ENCODE measurements at places on chromosomes 1 and 21.

DNA sequence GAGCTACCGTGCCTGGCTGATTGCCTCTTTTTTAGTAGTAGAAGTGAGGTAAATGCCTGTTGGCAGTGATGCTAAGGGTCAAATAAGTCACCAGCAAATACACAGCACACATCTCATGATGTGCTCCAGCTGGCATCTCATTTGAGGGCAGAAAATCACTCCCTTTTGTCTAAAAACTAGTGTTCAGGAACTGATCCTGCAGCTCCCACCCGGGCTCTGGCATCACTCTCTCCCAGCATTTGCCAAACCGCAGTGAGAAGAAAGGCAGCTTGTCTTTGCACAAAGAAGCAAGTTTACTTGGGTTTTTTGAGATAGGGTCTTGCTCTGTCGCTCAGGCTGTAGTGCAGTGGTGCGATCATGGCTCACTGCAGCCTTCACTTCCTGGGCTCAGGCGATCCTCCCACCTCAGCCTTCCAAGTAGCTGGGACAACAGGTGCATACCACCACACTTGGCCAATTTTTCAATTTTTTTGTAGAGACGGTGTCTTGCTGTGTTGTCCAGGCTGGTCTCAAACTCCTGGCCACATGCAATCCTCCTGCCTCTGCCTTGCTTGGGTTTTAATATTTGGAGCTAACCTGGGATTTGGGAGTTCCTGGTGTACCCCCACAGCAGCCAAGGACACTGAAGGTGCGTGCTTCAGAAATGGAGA lies 4.1 kb downstream of the RBP7 start:
- no peak for DNase-seq

DNA sequence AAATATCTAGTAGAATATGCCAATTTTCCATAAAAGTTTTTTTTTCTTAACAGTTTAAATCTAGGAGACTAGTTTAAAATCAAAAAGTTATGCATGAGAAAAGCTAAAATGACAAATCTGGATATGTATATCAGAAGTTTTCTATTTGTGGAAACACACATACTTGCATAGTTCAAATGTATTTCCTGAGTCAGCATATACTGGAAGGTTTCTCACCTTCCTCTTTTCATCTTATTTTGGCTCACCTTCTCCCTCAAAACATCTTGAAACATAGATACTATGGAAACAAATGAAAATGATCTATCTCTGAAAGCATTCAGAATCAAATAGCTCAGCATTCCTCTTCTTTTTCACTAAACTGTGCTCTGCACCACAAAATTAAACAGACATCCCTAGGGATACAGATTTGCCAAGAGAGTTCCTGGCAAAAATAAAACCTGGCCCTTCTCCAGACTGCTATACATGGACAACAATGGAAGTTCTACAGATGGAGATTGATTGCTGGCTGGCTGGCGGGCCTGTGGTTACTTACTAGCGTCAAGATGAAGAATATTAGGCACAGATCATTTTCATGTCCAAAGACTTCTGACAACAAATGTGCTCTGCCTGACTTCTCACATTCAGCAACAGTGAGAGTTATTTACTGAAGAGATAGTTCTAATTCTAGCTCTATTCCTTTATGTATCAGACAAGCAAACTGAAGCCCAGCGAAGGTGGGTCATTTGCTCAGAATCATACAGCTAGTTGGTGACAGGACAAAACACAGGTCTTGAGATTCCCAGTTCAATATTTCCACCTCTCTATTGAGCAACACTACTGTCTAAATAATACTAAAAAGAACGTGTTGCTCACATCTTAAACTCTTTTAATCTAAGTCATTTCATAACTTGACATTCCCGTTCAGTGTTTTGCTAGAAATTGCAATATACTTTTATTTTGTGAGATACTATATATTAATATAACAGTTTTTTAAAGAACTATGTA lies 26.6 kb downstream of the DIPK1A start:
- no peak for DNase-seq

GRCh38 chr1:238914346-238914745 lies 472.0 kb upstream of the CHRM3 start:
- no peak for DNase-seq

GRCh38 chr1:8665833-8666232 lies 151.6 kb downstream of the RERE start:
- DNase-seq = no peak

DNA sequence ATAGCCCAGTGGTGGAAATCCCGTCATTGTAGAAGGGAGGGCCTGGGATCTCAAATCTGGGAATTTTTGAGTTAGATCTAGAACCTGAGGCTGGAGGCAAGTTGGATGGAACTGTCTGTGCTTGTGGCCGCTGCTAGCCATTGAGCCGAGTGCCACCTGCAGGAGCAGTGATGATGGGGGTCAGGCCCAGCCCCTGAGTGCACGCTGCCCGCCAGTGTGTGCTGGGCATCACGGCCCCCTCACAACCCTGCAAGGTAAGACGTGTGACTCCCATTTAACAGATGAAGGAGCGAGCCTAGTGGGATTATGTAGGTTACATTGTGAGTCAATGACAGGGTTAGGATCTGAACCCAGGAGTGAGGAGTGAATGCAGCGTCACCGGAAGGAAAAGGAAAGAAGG lies 407.2 kb downstream of the CAMTA1 start:
- no peak for DNase-seq

GRCh38 chr1:203300441-203301330 lies 4.6 kb upstream of the BTG2 start:
- DNase-seq = no peak

DNA sequence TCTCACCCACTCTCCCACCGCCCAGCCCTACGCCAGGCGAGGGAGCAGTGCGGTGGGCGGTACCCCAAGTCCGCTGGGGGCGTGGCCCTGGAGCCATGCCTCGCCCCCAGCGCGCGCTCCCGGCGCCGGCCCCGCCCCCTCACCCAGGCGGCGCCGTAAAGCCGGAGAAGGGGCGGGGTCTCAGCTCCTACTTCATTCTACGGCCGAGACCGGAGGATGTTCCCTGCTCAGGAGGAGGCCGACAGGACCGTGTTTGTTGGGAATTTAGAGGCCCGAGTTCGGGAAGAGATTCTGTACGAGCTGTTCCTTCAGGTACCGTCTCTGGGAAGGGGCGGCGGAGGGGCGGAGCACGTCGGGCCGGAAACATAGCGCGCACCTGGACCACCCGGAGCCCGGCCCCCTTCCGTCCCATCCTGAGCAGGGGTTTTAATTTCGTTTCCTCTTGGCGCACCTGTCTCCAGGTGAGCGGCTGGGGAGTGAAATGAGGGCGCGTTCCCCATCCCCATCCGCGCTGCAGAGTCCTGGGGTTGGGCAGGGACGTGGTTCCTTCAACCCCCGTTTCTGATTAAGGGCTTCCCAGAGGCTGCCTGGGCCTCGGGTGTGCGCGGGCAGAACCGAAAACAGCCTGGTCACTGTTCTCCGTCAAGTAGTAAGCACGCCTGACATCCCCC lies at the start of gene RBM11:
TSS of gene RBM11 (plus strand) at position 187 of the 671 bp plus-strand sequence. CDS start at position 217, 30 bp downstream.
- DNase-seq = peak; percentile 80

DNA sequence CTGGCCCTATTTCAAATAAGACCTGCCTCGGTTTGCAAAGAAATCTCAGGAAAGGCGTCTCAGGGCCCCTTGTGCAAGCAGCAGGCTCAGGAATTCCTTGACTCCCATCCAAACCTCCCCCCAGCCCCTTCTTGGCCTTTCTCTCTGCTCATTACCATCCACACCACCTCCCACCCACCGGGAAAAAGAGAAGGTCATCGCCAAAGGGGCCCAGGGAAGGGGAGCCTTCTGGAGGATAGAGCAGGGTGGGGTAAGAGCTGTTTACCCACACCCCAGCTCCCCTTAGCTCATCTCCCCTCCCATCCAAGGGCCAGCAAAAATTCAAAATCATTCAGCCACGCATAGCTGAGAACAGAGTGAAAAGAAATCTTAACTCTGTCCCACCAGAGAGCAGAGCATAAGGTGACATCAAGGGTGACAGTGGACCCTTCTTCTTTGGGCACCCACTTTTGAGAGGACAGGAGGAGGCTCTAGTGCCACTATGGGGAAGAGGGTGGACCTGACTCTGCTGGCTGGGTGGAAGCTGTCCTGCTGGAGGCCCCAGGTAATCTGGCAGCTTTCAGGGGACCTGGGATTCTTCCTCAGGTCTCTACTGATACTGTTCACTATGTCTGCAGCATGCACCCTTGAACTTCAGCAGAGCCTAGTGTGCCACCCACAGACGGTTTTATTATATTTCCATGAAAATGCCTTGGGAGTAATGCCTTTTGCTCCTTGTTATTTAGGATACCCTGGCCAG lies 3.9 kb upstream of the WNT2B start:
- DNase-seq = no peak

- no peak for DNase-seq
Observed at GRCh38 chr1:34603594-34603993, 151.3 kb upstream of the GJB5 start.

DNA sequence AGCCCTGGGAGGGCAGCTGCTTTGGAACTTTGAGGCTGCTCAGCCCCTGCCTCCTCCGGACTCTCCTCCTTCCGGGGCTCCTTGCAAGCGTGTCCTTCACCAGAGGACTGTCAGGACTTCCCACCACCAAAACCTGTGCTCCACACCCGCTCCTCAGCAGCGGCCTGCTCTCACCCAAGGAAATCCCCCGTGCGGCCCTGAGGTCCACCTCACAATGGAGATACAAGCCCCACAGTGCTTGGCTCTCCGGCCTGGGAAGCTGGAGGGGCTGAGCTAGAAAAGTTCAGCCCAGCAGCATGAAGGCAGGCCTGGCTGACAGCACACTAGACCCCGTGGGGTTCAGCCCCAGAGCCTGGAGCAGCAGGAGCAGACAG lies 33.6 kb downstream of the PGBD5 start:
- DNase-seq = no peak

DNA sequence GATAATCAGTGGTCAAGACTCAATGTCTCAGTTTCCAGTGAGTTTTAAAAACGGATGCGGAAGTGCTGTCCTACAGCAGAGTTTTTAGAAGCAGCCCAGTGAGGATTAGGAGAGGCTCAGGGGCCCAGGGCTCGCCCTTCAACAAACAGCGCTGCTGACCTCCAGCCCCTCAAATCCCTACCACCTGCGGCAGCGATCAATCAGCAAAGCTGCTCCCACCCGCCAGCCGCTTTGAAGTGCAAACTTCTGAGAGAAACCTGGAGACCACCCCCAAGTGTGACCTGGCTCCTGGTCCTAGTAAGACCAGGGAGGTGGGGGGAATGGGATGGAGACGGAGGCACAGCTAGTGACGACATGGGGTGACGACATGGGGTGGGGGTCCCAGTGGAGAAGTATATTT lies 14.4 kb downstream of the ZBTB17 start:
- no peak for DNase-seq

DNA sequence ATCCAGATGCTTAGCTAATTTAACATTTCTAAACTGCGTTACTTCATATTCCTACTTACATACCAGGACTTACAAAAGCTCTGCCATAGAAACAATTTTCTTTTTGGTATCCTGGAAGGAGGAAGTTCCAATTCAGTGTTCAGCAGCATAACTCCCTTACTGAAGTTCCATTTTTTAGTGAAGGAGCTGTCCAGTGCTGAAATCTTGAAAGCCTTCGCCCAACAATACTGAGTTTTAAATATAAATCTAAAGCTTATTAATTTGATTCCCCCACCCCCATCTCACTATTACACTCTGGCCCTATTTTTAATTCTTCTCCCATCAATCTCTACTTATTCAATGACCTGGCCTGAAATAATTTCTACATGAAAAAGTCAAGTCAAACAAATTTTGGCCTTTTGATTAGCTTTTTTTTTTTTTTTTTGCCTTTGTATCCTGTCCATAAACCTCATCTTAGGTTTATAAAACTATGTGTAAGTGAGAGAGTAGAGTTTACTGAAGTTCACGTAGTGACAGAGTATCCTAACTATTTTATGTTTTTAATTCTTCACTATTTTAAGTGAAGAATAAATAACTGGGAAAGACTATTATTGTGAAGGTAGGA lies 323.0 kb upstream of the PLD5 start:
- DNase-seq = no peak

DNA sequence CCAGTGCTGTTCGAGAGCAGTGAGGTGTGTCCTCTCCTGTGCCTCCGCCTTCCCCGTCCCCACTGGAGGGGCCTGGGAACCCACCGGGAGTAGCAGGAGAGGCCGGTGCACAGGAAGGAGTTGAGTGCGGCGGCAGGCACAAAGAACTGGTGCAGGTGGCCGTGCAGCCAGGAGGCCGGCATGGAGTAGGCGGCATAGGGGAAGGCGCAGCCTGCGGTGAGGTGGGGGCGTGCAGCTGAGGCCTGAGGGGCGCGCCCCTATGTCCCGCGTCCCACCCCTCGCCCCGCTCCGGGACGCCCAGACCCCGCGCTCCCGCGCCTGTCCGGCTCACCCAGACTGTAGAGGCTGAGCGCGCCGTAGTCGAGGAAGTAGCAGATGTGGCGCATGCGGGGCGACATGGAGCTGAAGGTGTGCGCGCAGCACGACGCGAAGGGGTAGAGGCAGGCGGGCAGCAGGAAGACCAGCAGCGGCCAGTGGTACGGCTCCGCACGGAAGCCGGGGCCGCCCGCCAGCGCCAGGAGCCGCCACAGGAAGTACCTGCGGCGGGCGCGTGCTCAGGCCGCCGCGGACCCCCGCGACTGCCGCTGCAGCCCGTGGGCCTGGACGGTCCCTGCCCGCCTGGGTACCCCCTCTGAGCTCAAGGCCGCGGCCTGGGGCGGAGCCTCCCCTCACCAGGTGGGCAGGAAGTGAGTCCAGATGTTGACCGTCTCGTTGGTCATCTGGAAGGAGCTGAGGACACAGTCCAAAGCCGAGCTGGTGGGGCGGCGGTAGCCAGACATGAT lies 2.2 kb downstream of the PAQR6 start:
- no peak for DNase-seq

- DNase-seq = no peak
Observed at GRCh38 chr1:115596080-115596780, 45.5 kb upstream of the VANGL1 start.

DNA sequence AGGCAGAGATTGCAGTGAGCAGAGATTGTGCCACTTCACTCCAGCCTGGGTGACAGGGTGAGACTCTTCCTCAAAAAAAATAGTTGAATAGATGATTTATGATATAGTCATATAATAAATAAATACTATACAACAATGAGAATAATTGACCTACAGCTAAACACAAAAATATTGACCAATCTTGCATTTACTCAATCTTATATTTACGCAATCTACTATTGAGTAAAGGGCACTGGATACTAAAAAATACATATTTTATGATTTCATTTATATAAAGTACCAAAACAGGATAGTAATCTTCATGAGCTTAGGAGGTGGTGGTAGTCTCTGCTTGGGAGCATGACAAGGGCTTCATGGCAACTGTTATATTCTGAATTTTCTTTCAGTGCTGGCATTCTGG lies 19.1 kb upstream of the GBP3 start:
- DNase-seq = no peak

- DNase-seq = peak; percentile 10
Observed at GRCh38 chr1:29121936-29122681, 1.6 kb downstream of the TMEM200B start.

DNA sequence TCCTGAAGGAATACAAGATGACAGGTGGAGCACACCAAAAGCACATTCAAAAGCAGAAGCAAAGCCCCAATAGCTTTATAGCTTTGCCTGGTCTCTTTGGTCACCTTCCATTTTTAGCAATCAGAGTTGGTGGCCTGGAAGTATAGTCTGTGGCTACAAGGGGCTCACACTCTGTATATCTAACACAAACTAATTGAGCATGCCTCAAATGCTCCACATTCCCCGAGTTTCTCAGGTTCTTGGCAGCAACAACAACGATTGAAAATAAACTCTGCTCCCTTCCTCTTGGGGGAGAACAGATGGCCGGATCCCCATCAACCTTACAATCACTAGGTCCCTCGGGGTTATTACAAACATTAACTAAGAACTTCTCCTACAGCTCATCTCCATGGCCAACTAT lies 24.9 kb upstream of the TADA1 start:
- no peak for DNase-seq

Data from activated T-cell treated with anti-CD3 and anti-CD28 coated beads for 48 hours (primary cell).